ENCODE measurements at places on chromosomes 4 and X. TPM values are rescaled to one million over a fixed set of nuclear protein-coding genes. Genes with fewer than 3 reads are reported as not detected.

- DNase-seq, result no peak
These were observed 44.3 kb downstream of the RASGEF1B start for GRCh38 chr4:81427344-81427821.

Gene CXorf51B
- not detected for total RNA-seq

- no peak for DNase-seq
These were observed 69.4 kb downstream of the DCHS2 start for GRCh38 chr4:154422152-154422551.

- DNase-seq, result no peak
These were observed 1.2 kb upstream of the QDPR start for GRCh38 chr4:17512973-17513665.
